Activated CD8-positive, alpha-beta memory T cell treated with anti-CD3 and anti-CD28 coated beads for 1 hour (primary cell): ENCODE measurements at places on chromosomes 7 and 10.

DNA sequence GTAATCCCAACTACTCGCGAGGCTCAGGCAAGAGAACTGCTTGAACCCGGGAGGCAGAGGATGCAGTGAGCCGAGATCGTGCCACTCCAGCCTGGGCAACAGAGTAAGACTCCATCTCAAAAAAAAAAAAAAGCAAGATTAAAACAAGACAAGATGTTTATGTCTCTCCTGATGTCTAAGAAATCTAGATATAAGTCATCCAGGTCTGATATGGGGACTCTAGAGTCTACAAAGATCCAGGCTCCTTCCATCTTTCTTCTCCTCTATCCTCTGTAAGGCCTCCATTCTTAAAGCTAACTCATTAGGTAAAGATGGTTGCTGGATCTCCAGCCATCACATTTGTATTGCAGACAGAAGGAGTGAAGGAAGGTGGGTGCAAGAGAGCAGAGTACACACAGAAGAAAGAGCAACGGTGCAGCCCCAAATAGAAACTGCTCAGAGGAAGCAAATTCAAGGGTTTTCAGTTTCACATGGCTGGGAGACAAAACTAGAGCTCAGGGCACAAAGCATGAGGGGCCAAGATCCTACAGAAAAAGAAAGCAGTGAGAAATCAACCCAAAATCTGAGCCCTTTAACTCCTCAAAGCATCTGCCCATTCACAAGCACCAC lies 57.6 kb downstream of the USP6NL start:
- no peak for DNase-seq

- DNase-seq: no peak
These were observed 100.7 kb downstream of the NKX6-2 start for GRCh38 chr10:132685101-132685891.

DNA sequence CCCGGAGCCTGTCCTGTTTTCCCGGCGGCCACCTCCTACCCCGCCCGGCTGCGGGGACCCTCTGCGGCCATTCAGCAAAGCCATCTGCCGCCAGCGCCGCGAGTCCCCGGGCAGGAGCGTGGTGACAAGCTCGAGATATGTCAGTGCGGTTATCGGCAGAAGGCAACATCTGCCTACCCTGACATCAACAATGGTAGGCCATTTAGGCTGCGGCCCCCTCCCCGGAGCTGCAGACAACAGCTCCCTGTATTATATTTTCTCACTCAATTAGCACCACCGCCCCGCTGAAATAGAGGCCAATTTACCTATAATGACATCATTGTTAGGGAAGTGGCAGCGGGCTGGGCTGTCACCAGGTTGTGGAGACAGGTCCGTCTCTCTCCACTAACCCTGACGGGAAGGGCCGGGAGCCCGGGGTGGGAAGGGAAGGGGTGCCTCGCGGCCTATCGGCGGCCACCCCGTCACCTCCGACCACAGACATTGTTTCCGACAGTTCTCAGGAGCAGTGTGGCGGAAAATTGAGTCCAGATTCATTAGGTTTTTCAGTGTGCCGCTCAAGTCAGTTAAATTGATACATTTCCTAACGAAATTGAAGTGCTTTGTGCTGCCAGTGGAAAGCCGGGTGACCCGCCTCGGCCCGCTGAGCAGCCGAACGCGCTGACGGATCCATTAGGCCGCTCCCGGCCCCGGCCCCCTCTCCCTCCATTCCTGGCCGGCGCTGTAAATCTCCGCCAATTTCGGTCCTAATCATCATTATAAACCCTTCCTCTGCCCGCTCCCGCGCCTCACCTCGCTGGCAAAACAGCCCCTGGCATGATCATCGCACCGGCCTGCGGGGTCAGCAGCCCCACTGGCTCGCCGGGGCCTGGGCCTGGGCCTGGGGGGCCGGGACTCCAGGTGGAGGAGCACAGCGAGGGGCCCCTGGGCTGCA lies 43.0 kb downstream of the UNCX start:
- no peak for DNase-seq

DNA sequence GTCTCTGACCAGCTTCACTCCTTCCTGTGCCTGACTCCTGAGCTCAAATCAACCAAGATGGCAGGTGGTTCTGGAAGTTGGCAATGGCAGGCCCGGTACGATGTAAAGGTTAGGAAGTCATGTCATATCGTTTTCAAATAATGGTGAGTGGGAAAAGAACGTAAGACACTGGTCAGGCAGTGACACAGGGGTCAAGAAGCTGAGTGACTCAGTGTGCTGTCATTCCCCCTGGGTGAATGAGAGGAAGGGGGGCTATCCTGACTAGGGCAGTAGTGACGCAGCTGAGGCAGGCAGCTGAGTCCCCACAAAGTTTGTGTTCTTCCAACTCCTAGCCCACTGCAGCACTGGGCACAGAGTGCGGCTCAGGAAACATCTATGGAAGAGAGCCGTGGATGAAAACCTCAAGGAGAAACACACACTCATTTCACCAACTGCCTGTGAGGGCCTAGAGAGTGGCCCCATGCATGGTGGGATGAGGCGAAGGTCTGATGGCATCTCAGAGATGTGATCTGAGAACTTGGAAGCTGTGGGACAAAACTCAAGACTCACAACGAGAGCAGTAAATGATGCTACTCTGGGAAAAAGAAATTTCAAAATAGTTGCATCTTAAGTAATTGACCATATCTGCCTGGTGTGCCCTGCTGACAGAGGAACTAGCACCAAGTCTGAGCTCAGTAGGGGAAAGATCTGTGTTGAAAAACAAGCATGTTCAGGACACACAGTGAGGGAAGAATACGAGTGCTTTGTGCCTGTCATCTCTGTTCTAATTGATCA lies 23.2 kb downstream of the CREB3L2 start:
- no peak for DNase-seq

DNA sequence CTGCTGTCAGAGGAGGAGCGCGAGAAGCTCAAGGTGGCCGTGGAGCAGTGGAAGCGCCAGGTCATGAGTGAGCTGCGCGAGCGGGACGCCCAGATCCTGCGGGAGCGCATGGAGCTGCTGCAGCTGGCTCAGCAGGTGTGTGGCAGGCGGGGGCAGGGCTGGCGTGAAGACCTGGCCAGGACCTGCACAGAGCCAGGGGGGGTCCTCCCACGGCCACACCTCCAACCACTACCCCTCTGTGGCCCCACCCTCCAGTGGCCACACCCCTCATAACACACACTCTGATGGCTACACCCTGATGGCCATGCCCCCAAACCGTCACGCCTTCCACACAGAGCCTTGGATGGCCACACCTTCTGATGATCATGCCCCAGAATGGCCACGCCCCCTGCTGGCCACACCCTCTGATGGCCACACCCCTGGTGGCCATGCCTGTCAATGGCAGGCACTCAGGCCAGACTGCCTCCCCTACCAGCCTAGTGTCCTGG lies 23.4 kb upstream of the DPYSL4 start:
- no peak for DNase-seq

DNA sequence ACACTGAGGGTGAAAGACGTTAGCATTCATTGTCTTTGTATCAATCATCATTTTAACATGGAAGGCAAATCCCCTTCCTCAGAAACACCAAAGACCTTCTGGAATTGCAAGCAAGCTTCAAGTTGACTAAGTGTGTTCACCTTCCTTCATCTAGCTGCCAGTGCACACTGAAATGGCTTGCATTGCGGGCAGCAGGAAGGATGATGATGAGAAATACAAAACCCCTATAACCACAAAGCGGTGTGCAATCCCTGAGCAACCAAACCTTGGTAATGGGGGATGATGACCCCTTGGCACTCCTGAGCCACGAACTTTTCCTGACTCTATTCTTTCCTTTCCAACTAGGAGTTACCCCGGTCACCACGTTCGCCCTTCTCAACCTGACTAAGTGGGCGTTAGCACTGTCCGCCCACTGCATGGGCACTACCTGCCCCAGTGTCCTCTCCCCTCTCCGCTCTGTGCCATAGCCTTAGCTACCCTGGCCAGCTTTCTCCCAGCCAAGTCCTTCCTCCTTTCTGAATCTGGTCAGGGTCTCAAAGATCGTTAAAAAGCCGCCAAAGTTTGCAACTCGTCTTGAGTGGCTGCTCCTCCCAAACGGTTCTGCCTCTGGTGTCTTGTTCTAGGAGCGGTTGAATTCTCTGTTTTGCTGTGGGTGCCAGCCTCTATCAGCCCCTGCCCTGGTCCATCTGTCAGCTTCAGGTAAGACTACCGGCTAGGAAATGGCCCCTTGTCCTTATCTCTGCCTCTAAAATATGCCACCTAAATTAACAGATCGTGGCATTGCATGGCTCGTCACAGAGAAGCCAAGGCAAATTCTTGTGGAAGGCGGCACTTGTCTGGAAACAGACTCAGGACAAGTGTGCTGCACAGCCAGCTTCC lies 586 bp upstream of the AOC1 start:
- DNase-seq: no peak

DNA sequence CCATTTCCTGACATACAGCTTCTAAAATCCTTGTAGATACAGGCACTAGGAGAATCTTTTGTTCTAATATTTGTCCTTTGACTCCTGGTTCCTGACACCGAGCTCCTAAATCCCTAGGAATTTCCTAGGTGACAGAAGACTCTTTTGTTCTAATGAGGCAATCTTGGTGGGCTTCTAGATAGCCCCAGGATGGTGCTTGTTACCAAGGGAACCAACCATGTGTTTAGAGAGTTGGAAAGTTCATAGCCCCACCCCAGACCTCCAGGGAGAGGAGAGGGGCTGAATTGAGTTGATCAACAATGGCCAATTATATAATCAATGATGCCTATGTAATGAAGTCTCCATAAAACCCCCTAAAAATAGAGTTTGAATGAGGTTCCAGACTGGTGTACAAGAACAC lies 145.1 kb downstream of the JMJD1C start:
- DNase-seq: no peak

DNA sequence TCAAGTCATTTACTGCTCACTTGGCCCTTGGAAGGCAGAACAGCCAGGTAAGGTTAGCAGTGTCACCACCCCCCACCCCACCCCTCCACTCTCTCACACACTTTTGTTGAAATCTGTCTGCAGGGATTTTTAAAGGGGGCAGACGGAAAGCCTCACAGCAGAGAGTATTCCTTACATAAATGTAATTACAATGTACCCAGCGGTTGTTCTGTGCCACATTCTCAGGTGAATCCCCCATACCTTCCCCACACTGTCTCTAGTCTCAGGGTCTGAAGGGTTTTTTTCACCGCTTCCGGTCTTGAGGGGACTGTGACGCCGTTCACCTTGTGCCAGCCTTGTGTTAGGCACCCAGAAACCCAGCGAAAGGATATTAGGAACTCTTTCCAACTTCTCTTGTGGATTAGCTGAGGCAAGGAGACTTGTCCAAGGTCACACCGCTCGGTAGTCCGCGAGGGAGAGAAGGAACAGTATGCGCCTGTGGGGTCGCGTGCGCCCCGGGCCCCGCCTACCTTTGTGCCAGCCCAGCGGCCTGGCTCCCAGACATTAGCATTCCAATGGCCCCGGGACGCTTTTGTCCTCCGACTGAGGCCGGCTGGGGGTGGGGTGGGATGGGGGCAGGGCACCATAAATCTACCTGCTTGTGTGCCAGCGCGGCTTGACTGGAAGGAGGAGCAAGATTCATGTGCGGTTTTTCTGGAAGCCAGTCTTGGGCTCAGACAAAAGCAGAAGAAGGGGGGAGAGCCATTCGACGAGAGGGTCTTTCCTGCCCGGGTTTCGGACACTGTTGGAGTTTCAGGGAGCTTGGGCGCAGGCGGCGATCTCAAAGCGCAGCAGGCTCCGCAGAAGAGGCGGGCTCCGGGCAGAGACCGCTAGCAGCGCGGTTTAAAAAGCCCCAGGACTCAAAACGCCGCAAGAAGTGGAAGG lies 4.5 kb downstream of the NEUROG3 start:
- no peak for DNase-seq

DNA sequence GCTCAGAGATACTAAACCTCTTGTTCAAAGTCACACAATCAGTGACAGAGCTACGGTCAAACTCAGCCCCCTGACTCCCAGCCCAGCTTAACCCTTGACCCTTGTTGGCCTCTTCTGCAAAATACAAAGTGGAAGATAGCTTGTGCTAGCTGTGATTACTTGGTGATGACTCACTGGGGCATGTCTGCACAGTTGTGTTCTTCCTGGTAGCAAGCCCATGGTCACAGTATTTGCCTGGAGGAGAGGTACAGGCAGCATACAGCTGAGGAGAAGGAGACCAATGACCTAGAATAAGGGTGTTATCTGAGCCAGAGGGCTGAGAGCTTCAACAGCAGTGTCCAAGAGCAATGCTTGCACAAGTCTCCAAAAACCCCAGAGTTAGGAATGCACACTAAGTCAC lies 5.7 kb upstream of the HSPA12A start:
- DNase-seq: no peak

- no peak for DNase-seq
These were observed 20.0 kb downstream of the GLI3 start for GRCh38 chr7:42217053-42217452.

DNA sequence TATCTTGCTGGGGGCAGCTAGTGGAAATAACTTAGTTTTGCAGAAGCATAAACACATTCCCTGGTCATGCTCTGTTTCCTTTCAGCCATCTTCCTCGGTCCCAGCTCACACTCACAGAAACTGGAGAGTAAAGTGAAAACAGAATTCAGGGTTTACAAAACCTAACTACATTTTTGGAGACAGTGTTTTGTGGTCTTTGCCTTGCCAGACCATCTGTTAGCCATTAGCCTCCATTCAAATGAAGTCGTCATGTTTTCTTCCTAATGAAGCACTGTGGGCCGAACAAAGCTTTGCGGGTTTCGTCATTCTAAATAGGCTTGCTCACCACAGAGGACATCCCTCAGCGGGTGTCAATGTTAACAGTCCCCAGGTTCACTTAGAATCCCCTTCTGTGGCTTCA lies 214.6 kb upstream of the TMEM72 start:
- no peak for DNase-seq

DNA sequence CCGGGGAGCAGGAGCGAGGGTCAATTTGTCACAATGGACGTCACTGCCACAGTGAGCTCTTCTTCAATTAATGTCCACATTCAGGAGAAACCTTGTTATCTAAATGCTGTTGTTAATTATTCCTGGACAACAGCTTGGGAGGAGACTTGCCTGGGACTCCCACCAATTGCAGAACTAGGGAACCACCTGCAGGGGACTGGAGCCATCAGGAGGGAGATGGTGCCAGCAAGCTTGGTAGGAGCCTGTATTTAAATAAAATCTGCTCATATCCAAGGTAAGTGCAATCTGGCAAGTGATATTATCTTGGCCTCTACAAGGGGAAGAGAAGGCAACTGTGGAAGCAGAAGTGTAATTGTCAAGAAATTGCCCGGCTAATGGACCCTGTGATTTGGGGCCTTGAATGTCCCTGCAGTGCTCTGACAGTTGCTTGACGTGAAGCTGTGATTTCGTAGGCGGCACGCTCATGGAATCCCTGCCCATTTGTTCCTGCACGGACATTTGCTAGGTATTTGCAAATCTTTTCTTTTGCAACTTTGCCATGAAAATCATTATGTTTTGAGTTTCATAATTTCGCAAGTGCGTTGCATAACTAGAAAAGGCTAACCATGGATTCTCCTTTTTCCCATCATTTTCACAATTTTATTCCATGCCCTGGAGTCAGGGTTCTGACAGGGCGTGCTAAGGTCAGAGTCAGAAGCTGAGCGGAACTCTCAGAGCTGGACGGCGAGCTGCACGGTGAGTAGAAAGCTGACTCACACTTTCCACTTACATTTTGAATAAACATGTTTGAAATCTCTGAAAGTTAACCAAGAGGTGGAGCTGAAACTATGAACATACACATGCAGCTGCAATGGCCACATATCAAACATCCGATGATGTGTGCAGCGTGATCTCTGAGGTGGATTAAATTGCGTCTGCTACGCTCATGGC lies 84.9 kb upstream of the TCERG1L start:
- no peak for DNase-seq
